MV-4-11 (cell line): ENCODE measurements at places on chromosomes 3 and 15.

DNA sequence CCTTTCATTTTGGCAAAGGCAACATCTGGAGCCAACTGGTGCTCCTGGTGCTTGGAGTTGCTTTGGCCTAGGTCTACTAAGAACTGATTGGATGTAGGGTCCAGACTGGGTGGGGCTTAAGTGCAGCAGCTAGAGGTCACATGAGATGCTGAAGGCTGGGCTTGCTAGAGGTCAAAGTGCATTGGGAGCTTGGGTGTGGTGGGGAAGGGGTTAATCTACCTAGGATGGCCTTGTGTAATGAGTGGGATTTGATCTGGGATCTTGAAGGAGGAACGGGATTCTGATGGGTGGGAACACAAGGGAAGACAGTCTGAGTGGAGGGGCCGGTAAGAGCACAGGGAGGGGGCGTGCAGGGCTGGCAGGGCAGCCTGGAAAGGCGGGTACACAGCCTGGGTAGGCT lies 125.5 kb downstream of the RAB11A start:
- no peak for DNase-seq

DNA sequence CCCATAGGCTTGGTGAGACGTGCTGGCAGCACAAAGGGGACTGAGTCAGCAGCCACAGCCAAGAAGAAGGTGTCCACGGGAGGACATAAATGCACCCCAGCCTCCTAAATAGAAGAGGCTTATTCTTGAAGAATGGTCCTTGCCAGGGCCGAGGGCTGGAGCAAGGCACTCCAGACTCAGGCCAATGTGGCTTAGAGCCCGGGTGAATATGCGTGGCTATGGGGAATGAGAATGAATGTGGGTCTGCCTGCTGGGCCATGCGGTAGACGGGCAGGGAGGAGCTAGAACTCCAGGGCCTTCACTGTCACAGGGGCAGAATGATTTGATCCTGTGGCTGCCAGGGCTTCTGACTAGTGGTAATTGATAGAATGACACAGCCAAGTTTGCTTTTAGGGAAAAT lies 34.0 kb downstream of the DHX30 start:
- no peak for DNase-seq

- DNase-seq, result no peak
Measured at GRCh38 chr3:60636846-60637245, 614.4 kb downstream of the FHIT start.

DNA sequence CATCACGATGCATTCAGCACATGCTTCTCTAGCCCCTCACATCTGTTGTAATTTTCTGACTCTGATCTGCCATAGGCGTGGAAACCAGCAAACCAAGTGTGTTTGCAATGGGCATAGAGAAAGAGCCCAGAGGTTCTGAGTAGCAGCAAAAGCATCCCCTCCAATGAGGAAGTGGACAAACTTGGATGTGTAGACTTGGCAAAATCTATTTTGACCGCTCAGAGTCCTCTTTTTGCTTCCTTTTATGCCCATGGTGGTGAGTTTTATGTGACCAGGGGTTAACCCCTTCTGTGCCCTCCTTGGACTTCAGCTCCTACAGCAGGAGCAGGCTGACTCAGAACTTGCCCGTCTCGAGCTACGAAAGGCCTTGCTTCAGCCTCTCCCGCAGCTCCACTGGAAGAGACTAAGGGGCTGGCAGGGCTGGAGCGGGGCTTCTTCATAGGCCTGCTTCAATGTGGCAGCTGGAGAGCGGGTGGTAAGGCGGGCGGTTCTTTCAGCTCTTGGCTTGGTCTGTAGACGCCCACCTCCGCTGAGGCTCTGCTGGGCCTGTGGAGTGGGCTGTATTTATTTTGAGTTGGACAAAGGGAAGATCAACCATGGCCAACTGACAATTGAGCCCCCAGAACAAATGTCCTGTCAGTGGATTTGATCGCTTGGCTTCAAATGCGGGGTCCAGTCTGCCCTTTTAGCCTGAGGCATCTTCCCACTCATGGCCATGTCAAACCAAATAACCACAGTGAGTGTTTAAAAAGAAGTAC lies 6.5 kb upstream of the ETV5 start:
- peak; percentile 82 for DNase-seq

DNA sequence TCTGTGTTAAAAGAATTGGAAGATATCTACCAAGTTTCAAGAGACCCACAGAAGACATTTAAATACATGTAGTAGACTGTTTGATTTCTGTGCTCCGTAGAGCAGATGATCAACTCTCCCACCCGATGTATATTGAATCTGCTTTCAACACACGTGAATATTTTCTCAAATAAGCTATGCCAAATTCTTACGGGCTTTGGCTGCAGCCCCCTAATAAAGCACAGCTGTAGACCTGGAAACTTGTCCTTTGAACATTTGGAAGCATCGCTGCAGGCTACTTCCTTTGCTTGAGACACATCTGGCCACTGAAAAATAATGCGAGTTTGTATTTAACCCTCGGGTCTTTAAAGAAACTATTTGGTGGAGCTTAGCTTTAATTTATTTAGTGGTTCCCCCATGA lies 98.3 kb upstream of the SELENOK start:
- DNase-seq, result no peak

DNA sequence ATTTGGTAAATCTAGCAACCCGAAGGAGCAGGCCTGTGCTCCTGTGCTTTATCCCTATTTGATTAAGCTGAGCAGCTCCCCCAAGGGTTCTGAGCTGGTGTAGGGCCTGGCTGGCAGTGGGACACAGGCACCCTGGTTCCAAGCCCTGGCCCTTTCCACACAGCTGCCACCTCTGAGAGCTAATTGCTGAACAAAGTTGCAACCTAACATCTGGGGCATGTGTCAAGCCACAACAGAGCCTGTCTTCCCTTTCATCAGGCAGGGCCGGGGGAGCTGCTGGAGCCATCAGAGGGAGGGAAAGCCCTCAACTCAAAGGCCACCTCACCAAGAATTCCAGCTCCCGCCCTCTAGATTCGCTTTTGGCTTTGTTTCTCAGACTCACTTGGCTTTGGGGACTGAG lies 17.1 kb upstream of the MRPS22 start:
- DNase-seq, result no peak

- no peak for DNase-seq
Measured at GRCh38 chr3:81261996-81262395, 499.4 kb downstream of the GBE1 start.
